ENCODE measurements at places on chromosomes 6 and 20.

DNA sequence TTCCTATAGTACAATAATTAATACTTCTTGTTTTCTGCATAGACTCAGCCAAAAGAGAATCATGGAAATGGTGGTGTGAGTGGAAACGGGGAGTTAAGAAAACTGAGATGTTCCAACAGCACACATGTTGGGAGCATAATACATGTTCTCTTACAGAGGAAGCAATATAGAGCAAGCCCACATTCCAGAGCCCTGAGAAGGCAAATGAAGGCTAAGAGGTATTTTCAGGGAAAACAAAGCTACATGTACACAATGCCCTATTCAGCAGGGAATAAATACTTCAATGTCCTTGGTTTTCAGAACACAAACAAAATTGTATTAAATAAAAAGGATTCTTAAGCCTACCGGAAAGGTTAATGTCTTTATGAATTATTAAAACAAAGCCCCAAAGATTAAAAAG, 35.1 kb upstream of the SMIM8 start:
- DNase-seq = no peak

- DNase-seq = no peak
These were observed 10.0 kb downstream of the GMPR start for GRCh38 chr6:16248271-16248853.

- DNase-seq = no peak
These were observed 63.0 kb upstream of the NCOA3 start for GRCh38 chr20:47438464-47439381.

GRCh38 chr6:7770601-7771000, 44.7 kb downstream of the BMP6 start:
- no peak for DNase-seq

- no peak for DNase-seq
These were observed 4.6 kb downstream of the PTGIS start for GRCh38 chr20:49563015-49563980.

- DNase-seq = no peak
These were observed 382.7 kb downstream of the C6orf118 start for GRCh38 chr6:164926686-164927085.

DNA sequence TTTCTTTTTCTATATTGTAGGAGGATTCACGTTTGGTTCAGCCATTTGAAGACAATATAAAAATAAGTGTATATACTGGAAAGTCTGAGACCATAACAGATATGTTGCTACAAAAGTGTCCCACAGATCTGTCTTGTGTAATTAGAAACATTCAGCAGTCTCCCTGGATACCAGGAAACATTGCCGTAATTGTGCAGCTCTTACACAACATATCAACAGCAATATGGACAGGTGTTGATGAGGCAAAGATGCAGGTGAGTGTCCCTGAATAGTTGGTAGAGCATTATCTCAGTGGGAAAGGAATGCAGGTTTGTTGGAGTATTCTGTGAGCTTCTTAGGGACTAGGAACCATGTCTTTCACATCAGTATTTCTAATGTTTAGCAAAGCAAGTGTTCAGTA, 18.3 kb upstream of the ADGRF4 start:
- no peak for DNase-seq

- no peak for DNase-seq
These were observed 69.8 kb upstream of the LYRM2 start for GRCh38 chr6:89708316-89708715.

DNA sequence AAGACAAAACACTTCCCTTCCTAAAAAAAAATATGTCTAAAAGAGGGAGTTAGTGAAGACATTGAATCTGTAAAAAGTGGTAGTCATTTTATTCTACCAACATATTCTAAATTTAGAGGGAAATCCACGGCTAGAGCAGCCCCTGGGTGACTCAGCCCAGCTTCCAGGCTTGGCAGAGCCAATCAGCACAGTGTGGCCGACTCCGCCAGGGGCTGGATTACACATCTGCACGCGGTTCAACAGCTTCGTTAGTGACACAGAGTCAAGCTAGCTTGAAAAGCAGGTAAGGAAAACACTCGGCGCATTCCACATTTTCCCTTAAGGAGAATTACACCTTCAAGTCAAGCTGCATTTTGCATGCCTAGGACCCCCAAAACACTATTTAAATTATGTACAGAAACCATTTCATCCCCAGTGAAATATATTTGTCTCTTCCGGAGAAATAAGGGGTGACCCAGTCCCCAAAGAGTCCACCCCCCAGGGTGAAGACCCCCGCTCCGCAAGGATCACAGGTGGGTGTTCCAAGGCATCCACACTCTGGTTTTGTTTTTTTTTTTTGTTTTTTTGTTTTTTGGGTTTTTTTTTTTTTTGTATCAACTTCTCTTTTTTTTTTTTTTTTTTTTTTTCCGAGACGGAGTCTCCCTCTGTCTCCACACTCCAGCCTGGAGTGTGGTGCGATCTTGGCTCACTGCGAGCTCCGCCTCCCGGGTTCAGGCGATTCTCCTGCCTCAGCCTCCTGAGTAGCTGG, 58.4 kb upstream of the ARID1B start:
- no peak for DNase-seq

DNA sequence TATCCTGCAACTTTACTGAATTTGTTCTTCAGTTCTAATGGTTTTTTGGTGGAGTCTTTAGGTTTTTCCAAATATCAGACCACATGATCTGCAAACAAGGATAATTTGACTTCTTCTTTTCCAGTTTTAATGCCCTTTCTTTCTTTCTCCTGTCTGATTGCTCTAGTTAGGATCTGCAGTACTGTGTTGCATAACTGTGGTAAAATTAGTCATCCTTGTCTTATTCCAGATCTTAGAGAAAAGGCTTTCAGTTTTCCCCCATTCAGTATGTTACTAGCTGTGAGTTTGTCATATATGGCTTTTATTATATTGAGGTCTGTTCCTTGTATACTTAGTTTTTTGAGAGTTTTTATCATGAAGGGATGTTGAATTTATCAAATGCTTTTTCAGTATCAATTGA, 4.3 kb downstream of the MICA start:
- no peak for DNase-seq

GRCh38 chr20:62589150-62589498, 53.2 kb upstream of the SLCO4A1 start:
- no peak for DNase-seq

DNA sequence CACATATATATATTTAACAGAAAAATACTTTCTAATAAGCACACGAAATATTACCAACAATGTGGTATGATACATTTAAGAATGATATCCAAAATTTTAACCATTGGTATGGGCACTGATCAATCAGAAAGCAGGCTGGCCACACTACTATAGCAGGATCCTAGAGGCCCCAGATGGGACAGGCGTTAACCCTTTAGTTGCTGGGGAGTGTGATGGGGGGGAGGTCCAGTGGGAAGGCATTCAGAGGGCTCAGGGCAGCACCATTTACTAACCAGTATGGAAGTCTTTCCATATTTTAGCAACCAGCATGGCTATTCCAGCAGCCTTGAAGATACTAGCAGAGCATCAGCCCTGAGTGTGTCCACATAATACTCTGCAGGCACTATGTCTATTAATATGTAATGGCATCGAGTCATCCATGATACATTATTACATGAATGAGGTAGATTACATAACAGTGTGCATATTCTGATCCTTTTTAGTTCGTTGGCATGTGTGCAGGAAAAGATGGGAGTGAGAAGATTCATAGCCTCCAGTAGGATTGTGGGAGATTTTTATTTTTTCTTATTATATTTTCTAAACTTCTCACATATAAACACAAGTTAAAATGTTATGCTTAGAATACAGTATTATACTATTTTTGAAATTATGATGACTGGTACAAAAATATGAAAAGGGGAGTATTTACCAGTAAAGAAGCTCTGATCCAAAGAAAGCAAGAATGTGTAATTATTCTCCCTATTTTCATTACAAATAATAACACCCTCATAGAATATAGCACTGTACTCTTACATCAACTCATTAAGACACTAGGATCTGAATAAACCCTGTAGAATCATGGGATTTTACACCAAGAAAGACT, 78.9 kb downstream of the FAM217A start:
- DNase-seq = no peak

GRCh38 chr6:87487555-87487954, 14.8 kb downstream of the SLC35A1 start:
- no peak for DNase-seq

DNA sequence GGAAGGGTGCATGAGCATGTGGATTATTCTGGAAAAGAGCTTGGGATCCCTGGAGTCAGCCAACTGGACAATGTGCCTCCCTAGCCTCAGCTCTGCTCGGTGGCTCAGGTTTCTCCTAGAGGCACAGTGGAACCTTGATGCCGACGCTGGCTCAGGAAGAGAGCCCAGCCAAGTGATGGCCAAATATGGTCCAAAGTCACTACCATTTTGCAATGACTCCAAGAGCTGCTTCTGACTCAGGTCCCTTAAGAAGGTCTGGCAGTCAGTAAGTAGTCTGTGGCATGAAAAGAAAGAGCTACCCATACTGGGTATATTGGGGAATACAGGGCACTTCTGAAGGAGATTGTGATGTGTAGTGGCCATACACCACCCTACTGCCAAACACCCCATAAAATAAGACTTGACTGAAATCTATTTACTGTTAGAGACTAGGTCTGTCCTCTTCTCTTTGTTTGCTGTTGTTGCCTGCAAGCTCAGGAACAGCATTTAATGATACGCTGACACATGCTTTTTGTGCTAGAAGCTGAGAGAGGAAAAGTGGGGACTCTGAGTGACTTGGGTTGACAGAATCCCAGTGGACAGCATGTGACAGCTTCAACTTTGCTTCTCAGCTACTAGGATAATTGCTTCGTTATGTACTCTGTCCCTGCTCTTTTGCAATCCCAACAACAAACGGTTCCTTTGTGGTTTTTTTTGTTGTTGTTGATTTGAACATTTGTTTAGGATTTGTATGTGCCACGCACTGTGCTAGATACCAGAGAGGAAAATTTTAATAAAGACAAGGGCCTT, 30.3 kb upstream of the OGFRL1 start:
- DNase-seq = no peak

GRCh38 chr20:32536851-32537656, 48.1 kb downstream of the NOL4L start:
- DNase-seq = no peak

DNA sequence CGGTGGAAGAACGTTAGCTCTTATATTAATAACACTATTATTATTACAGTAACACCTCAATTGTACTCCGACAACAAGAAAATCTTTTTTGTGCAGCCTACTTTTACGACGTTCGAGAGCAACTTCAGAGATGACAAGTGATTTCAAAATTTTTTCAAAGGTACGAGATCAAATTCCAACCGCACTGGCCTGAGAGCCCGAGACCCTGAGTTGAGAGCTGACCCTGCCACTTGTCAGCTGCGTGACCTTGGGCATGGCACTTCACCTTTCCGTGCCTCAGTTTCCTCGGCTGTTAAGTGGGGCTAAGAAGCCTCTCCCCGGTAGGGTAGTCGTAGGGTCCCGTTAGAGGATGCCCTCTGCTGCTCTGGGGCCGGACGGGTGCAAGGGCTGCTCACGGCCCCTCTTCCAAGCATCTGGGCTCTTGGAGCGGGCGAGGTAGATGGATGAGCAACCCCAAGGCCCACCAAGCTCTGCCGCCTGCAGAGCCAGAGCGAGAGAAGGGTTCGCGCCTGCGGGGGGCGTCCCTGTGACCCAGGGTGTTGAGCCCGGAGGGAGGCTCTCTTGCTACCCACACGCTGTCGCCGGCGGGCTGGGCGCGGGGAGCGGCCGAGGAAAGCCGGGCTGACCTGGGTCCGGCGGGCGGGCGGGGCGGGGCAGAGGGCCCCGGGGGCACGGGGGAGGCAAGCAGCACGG, 510 bp downstream of the NDRG3 start:
- no peak for DNase-seq

GRCh38 chr20:3681931-3682781, at the start of gene ADAM33:
Gene ADAM33 (minus strand): TSS chr20:3682010. CDS start chr20:3682004, 6 bp downstream.
- DNase-seq = no peak

DNA sequence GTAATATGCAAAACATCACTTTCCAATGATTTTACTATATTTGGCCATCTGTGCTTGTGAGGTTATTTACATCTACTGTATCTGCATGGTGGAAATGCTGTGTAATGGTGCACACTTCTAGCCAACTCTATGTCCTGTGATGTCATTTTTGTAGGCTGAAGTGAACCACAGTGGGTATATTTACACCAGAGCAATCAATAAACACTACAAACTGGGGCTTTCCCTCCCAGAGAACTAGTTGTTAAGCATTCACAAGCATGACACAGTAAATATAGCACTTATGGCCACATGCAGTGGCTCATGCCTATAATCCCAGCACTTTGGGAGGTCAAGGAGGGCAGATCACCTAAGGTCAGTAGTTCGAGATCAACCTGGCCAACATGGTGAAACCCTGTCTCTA, 4.9 kb downstream of the SLC22A2 start:
- no peak for DNase-seq

- DNase-seq = no peak
These were observed 213.0 kb upstream of the SUPT3H start for GRCh38 chr6:45590696-45591184.
